ENCODE measurements at places on chromosomes 3 and 15.

DNA sequence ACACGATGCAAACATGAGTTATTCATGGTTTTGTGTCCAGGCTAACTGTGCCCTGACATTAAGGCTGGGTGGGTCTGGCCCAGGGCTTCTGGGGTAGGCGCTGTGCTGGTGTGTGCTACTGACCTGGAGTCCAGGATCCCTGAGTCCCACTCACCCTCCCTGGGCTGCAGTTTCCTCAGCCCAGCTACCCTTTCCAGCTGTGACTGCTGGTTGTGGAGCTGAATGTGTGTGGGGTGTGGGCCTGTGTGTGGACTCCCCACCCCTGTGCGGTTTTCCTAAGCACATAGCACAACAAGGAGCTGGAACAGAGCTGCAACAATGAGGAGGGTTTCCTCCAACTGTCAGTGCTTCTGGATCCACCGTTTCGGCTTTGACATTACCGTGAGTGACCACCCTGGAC is 38.0 kb downstream of the SMAD3 start:
- DNase-seq = no peak

DNA sequence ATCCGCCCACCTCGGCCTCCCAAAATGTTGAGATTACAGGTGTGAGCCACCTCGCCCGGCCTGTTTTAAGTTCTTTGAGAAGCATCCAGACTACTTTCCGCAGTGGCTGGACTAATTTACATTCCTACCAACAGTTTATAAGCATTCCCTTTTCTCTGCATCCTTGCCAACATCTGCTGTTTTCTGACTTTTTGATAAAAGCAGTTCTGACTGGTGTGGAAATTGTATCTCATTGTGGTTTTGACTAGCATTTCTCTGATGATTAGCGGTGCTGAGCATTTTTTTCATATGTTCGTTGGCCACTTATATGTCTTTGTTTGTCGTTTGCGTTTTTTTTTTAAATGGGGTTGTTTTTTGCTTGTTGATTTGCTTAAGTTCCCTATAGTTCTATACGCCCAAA is 208.4 kb upstream of the DPPA4 start:
- no peak for DNase-seq

GRCh38 chr3:29092348-29092747 is 188.5 kb upstream of the RBMS3 start:
- no peak for DNase-seq

DNA sequence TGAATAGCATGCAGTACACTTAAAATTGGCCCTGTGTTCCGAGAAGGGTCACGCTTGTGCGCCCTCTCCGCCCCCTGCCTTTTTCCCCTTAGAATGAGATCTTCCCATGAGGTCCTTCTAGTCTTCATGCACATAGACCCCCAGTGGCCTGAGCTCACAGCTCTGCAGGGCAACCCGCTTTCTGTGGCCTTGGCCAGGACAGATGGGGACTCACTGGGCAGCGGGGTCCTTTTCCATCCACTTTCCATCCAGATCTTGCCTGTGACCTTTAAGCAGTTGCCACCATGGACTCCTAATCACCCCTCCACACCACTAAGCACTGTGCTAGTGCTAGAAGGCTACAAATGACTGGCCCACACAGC is 244.4 kb downstream of the UACA start:
- DNase-seq = no peak

GRCh38 chr3:133926736-133927539 is 31.3 kb upstream of the RAB6B start:
- no peak for DNase-seq

DNA sequence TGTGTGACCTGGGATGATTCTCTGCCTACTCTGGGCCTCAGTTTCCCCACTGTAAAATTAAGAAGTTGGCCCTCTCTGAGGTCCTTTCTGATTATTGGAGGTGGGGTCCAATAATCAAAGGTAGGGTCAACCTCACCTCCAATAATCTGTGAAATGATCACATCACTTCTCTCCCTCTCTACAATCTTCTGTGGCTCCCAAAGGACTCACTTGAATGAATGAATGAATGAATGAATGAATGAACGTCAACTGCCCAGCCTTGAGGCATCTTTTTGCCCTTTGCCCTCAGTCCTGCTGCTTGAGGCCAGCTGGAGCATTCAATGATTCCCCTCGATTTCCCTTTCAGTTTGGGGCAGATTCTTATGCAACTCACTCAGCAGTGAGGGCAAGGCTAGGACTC is 26.7 kb upstream of the GRIP2 start:
- no peak for DNase-seq

- no peak for DNase-seq
Observed at GRCh38 chr3:28036599-28037575, 204.5 kb upstream of the CMC1 start.

GRCh38 chr15:91849749-91850161 is 3.8 kb upstream of the SLCO3A1 start:
- DNase-seq = peak; percentile 39

- no peak for DNase-seq
Observed at GRCh38 chr15:50904211-50904610, 4.3 kb upstream of the AP4E1 start.

Measured in LoVo (cell line).